Activated CD4-positive, alpha-beta T cell treated with anti-CD3 and anti-CD28 coated beads, Interleukin-2, amount 10 ng/mL, durations not matched to agents 7 days and 5 days (primary cell): ENCODE measurements at places on chromosomes 1 and 21. TPM values are rescaled to one million over a fixed set of nuclear protein-coding genes. Genes with fewer than 3 reads are reported as not detected.

The KCTD3 gene
- 7.4 TPM for total RNA-seq

GRCh38 chr1:110082477-110082876 is 12.0 kb upstream of the ALX3 start:
- DNase-seq = no peak

The CYP2J2 gene
- 3.4 TPM for total RNA-seq

The EPHA8 gene
- total RNA-seq = not detected
